ENCODE measurements at places on chromosomes 4 and X.

- DNase-seq, result no peak
These were observed 32.2 kb downstream of the SMS start for GRCh38 chrX:21972721-21973120.

DNA sequence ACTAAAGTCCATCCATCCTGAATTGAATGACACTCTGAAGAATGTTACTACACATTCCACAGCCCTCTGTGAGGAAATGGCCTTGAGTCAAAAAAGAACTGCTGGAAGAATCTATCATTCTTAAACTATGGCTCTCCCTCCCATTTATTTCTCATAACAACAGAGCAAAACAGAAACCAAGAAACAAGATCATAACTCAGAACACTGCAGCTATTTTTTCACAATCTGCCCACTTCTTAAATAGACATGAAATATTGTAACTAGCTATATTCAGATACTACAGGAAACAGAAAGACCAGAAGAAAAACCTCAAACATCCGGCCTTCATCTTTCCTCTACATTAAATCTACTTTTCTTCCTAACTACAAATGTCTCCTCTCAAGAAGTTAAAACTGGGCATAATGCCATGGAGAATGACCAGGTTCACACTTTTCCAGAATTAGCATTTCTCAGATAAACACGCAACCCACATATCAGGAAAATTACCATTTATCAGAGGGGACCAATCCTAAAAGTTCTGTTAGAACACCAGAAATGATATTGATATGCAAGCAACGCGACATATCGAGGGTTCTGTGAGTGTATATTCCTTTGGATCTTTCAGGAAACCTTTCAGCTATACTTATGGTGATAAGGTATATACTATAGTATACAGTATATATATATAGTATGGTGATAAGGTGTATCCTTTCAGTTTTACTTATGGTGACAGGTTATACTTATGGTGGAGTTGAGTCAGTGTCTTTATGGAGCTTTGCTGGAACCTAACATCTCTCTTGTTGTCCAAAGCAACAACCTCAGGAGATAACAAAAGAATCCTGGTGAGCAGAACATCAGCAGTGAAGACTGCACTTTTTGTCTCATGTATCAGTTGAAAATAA is 60.4 kb upstream of the IRF2 start:
- no peak for DNase-seq

- DNase-seq, result no peak
These were observed 67.4 kb upstream of the ARHGAP24 start for GRCh38 chr4:85407546-85407945.

DNA sequence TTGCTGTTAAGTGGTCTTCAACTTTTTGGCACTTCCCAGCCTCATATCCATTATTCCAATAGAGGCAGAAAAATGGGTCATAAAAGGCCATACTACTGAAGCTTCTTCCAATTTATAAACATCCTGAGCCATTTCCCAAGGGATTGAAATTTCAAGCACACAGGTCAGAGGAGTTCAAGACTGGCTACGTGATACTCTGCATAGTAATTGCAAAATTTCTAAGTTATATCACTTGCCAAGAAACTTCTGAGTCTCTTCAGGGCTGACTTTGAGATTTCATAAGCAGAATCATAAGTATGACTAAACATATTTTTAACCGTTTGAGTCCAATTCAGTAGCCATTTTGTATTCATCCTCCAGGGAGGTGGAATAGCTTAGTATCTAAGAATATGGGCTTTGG is 75.6 kb upstream of the RXFP1 start:
- DNase-seq, result no peak

Data from activated gamma-delta T cell treated with anti-CD3 and anti-CD28 coated beads, Interleukin-2, amount 50 U/mL, for 16 hours (primary cell).